ENCODE measurements at places on chromosomes 1 and 21.

DNA sequence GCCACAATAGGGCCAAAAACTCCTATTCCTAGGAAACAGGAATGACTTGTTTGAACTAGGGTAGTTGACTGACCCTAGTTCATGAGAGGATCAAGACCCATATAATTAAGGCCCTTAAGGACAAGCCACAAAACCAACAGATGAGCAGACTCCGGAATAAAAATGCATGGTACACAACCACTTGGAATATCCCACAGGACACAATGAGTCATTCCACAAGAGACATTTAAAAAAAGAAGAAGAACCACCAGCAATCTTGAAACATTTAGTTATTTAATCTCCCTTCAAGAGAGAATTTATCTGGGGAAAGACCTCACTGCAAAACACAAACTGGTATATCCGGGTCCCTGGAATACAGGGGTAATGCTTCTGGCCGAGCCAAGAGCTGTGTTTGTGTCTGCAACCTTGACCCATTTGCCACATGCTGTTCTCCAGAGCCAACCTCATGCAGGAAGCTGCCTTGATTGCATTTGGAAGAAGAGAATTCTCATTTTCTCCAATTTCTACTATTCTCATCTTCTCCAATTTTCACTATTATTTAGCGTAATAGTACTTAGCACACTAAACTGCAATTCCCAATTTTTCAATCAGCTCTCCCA, 135.5 kb downstream of the TGFBR3 start:
- DNase-seq = no peak

DNA sequence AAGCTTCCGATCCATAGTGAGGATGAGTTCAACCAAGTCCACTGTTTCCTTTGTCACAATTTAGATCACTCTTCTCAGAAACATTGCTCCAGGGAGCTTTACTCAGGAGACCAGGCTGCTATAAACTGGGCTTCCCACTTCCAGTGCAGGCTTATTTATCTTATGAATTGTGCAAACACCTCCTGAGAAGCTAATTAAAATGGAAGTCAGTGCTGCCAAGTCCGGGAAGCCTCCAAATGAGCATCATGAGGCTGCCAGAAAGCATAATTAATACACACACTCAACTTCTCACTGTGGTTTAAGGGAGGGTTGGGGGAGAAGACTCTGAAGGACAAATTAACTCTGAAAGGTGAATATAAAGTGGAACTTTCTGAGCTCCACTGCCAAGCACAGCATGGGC, 145.0 kb upstream of the SGIP1 start:
- no peak for DNase-seq

- no peak for DNase-seq
Observed at GRCh38 chr1:218568962-218569550, 223.9 kb downstream of the TGFB2 start.

DNA sequence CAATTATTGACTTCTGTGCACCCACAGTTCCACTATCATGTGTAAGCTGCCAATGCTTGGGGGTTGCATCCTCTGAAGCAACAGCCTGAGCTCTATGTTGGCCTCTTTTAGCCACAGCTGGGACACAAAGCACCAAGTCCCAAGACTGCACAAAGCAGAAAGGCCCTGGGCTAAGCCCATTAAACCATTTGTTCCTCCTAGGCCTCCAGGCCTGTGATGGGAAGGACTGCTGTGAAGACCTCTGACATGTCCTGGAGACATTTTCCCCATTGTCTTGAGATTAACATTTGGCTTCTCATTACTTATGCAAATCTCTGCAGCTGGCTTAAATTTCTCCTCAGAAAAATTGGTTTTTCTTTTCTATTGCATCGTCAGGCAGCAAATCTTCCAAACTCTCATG, 123.7 kb upstream of the DEPDC1 start:
- DNase-seq = no peak

DNA sequence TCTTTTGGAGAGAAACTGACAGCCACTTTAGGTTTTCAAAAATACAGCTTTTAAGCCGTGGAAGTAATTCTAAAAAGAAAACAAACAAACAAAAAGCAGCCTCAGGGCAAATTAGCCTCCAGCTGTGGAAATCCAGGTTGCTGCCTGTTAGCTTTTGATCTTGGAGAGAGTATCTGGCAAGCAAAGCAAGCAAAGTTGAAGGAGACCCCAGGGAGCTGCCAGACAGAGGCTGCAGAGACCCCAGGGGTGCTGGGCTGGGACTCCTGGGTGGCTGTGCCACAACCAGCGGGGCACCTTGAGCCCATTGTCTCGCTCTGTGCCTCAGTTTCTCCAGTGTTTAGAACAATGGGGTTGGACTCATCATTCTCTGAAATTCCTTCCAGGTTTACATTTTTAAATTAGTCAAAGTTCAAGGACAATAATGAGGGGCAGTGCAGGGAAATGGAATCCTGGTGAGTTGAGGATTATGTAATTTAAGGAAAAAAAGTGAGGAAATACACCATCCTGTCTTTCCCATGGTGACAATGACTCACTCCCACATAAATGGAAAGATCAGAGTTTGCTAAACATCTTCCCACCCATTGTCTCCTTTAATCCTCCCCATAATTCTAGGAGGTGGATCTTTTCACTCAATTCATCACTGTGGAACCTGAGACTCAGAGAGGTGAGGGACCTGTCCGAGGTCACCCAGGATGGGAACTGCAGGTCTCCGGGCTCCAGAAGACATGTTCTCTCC, 480.5 kb downstream of the MATN1 start:
- DNase-seq = no peak

GRCh38 chr1:179785031-179785431, 41.9 kb downstream of the FAM163A start:
- DNase-seq = no peak

- DNase-seq = no peak
Observed at GRCh38 chr21:36591326-36591970, 107.5 kb upstream of the SIM2 start.

GRCh38 chr1:114467491-114467890, 43.5 kb downstream of the TRIM33 start:
- DNase-seq = no peak

- no peak for DNase-seq
Observed at GRCh38 chr21:38416791-38417190, 81.5 kb downstream of the ERG start.

GRCh38 chr1:247824023-247824422, at the start of gene OR14A16:
Gene OR14A16 (minus strand): TSS chr1:247824119. CDS start chr1:247815729, 8,390 bp downstream.
- no peak for DNase-seq

DNA sequence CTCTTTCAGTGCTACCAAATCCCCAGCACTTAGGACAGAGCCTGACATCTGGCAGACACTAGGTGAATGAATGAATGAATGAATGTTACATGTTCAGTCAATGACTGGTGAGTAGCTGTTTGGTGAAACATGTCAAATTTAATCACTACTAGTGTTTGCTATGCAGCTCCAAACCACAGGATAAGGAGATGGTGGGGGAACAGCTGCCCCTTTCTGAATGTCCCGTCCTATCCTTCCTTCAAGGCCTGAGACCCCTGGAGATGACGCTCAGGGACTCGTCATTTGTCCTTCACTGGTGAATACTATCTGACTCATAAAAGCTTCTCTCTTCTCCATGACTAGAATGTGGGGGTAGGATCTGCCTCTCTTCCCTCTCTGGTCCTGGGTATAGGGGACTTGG, 175.4 kb downstream of the HIVEP3 start:
- DNase-seq = no peak

DNA sequence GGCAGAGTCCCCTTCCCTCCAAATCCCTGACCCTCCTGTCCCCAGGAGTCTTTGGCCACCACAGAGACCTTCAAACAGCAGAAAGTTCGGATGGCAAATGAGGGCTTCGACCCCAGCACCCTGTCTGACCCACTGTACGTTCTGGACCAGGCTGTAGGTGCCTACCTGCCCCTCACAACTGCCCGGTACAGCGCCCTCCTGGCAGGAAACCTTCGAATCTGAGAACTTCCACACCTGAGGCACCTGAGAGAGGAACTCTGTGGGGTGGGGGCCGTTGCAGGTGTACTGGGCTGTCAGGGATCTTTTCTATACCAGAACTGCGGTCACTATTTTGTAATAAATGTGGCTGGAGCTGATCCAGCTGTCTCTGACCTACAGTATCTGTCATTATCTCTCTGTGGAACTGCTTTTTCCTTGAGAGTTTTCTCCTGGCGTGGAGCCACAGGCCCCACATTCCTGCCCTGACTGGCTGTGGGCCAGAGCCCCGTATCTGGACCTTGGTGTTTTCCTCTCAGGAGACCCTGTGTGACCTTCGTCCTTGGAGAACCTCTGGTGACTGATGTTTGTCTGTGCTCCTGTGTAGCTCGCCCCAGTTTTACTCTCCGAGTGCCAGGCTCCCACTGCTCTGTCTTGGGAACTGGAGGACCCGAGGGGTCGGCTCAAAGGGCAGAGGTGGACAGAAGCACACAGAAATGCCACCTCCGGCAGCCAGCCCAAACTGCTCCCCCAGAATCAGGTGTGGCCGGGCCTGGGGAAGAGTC, 4.8 kb downstream of the SLC27A3 start:
- DNase-seq = peak; percentile 39

GRCh38 chr1:55826381-55827080, 611.4 kb upstream of the USP24 start:
- no peak for DNase-seq

DNA sequence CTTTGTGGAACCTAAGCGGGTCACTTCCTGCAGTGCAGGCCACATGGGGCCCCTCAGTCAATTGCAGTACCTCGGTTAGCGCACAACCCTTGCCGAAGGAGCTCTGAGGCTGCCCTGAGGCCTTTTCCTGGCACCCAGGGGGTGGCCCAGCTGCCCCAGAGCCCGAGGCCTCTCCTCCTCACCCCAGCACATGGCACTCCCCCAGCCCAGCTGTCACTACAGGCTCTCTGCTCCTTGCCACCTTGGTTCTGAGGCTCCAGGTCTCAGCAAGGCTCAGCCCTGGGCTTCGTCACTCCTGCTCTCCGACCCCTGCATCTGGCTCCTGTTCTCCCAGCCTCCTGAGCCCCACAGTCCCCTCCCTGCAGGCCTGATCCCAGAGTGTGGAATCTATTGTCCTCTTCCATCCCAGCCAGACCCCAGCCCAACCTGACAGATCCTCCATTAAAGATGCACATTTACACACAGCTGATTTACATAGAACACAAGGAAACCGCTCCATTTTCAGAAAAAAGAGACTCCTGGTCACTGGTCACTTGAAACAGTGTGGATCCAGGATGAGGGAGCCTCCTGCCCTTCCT, 192.8 kb upstream of the POU3F1 start:
- no peak for DNase-seq

DNA sequence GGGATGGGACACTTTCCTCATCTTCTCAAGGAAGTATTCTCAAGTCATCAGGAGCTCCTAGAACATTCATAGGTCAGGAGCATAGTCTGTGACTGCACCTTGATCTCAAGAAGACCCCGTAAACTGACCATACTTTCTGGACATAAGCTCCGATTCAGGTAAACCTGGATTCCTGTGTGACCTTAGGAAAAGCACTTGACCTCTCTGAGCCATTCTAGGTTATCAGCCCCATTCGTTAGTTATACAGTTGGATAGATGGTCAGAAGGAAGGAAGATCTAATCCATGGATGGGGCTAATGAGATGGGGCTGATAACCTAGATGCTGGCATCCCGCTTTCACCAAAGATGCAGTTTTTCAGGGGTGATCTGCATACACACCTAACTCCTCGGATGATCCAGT, 114.3 kb downstream of the EPHB2 start:
- no peak for DNase-seq

GRCh38 chr1:9058465-9058864, 11.0 kb downstream of the SLC2A5 start:
- peak; percentile 48 for DNase-seq

- peak; percentile 55 for DNase-seq
Observed at GRCh38 chr1:39788758-39789570, at the start of gene BMP8B. Gene BMP8B (minus strand): TSS chr1:39788865. CDS start chr1:39788485, 380 bp downstream.

DNA sequence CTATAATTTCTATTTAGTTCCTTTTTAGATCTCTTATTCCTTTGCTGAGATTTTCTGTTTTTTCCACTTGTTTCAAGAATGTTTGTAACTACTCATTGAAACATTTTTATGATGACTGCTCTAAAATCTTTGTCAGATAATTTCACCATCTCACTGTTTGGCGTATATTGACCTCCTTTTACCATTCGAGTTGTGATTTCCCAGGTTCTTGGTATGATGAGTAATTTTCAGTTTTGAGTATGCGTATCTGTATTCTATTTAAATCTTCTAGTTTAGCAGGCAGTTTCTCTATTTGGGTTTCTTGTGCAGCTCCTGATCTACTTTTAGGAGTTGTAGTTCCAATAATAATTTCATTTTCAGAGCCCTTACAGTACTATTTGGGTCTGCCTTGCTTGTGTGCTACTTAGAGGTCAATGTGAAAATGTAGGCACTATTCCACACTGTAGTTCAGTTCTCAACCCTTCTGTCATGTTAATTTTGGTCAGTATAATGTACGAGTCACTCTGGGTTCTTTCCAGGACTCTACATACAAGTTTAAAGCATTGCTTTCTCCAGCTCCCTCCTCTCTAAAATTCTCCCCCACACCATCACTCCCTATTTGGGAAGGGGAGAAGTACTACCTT, 115.5 kb downstream of the ACBD6 start:
- DNase-seq = no peak

DNA sequence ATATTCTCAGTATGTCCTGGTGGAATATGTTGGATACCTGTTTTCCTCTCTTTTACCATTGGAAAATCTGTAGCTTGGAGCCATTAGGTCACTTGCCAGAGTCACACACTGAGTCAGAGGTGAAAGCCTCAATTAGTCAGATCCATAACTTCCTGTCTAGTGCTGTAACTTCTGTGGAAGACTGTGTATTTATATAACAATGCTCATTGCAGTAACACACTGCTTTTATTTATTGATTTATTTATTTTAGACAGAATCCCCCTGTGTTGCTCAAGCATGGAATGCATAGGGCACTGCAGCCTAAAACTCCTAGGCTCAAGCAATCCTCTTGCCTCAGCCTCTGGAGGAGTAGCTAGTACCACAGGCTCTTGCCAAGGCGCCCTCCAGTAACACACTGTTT, 1.3 kb upstream of the DOCK7 start:
- DNase-seq = no peak

DNA sequence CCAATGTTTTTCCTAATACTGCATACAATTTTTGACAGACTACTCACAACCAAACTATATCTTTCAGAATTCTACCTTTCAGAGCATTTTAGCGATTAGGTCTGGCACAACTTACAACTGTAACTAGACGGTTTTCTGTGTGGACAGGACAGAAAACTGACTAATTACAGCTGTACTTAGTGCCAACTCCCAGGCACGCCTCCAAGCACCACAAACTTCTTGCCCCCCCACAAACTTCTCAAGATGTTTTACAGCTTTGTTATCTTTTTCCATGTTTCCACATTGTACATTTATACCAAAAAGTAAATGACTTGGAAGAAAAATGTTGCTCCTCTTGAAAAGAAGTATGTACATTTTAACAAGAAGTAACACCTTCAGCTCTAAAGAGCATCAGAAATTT, 13.8 kb downstream of the LYST start:
- no peak for DNase-seq

DNA sequence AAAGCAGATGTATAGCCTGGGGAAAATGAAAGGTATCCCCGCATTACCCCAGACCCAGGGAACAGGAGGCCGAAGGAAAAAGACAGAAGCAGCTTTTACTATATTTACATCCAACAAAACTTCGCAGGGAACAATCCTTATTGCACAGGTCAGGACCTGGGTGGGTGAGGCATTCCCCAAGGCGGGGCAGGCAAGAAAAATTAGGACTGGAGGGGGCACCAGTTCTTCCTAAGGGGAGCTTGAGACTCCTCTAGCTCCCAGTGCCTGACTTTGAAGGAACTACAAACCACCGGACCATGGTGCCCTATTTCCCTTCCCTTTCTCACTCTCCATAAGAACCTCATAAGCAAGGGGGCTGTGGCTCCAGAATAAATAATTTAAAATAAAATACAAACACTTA, 6.7 kb upstream of the GATAD2B start:
- DNase-seq = no peak

GRCh38 chr1:198491596-198491995, 48.9 kb downstream of the ATP6V1G3 start:
- no peak for DNase-seq

Measured in posterior cingulate gyrus (tissue), 11 donors.